ENCODE measurements at places on chromosomes 2 and 18. TPM values are rescaled to one million over a fixed set of nuclear protein-coding genes. Genes with fewer than 3 reads are reported as not detected.

DNA sequence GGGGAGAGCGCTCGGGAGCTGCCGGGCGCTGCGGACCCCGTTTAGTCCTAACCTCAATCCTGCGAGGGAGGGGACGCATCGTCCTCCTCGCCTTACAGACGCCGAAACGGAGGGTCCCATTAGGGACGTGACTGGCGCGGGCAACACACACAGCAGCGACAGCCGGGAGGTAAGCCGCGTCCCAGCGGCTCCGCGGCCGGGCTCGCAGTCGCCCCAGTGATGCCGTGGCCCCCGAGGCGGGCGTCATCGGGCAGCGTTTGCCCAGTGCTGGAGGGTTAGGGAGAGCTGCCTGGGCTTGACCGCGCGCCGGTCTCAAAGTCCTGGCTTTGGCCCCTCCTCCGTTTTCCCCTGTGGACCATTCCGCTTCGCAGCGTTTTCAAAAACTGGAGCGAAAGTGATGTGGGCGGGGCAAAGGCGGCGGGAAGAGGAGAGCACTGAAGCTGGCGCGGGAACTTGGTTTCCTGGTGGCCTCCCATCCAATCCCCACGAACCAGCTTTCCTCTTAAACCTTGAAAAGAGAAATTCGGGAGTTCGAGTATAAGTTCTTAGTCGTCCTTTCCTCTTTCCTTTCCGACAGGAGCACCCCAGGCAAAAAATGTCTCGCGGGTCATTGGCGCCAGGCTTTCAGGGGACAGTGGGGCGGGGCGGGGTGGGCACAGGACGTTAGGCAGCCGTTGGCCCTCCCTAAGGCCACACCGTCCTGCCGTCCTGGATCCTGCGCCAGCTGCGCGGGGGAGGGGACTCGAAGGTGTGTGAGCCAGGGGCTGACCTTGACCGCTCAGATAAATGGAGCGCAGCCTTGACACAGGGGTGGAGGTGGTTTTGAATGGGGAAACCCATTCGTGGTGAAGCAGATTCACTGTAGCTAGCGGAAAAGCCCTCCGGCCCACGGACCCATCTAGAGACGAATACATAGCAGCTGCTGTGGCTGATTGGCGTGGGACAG, 821 bp downstream of the TYMS start:
- peak; percentile 91 for DNase-seq

The UGT1A6 gene
- not detected for polyA plus RNA-seq

DNA sequence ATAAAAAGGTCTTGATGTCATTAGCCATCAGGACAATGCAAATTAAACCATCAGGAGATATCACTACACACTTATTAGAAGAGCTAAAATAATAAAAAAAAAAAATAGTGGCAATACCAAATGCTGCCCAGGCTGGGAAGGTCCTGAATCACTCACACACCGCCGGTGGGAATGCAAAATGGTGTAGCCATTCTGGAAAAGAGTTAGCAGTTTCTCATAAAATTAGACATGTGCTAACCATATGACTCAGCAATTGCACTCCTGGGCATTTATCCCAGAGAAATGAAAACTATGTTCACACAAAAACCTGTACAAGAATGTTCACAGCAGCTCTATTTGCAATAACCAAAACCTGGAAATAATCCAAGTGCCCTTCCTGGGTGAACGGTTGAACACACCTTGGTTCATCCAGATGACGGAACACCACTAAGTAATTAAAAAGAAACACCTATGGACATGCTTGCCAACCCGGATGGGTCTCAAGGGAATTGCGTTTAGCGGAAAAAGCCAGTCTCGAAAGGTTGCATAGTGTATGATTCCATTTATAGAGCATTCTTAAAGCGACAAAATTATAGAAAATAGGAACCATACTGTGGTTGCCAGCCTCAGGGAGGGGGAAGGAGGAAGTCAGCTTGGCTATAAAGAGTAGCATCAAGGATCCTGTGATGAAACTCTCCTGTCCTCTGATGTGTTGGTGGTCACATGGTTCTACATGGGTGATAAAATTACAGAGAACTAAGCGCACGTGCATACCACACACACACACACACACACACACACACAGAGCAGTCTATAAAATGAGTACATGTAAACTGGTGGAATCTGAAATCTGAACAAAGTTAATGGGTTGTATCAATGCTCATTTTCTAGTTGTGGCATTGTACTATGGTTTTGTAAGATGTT, 4.6 kb downstream of the MBP start:
- DNase-seq: no peak

DNA sequence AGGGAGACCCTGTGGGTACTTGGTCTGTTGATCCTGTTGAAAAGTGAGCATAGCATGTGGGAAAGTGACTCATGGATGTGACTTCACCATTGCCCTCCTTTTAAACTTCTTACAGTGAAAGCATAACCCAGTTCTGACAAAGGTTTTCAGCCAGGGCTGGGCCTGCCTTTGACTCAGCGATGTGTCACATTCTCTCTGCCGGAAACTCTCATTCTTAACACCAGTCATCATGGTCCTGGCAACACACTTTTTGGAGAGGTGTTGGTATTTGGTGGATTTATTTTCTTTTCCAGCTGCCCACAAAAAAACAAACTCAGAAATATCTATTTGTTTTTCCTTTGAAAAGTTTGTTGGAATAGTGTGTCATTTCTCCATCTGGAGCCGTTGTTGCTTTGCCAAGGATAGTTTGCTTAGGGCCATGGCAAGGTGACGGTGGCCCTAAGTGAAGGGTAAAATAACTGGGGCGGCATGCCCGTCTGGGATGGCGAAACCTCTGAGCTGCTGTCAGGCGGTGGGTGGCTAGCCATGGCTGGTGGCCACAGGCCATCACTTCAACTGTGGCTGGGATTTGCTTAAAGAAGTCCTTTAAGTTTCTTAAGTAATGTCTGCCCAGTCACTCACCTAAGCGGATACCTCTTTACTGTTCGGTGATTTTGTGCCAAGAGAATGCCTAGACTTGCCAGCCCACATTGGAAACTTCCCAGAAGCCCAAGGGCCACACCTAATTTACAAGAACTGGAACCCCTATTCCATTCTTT, 123.3 kb downstream of the LTBP1 start:
- DNase-seq: no peak

- no peak for DNase-seq
These were observed 249.1 kb upstream of the TMEFF2 start for GRCh38 chr2:192443831-192444230.

DNA sequence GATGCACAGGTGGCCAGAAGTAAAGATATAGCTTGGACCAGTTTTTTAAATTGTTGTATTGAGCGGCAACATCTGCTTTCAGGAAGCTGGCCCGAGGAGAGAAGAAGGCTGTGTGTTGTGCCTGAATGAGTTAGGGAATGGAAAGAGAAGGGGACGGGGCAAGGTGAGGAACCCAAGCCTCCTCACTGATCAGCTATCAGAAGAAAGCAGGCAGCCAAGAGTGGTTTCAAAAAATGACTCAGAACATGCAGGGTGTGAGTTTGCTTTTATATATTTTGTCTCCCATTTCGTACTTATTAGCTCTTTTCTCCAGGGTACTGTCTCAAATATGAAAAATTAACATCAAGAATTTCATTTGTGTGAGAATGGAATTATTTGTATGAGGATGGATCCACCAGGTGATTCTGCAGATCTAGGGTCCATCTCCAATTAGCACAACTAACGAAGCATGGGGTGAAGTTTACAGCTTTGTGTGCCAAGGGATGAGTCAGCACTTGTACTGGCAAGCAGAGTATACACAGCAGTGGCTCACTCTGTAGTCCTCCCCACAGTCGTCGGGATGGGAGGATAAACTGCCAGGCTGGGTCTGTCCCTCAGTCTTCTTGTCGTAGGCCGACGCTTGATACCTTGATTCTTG, 175.7 kb downstream of the PIEZO2 start:
- no peak for DNase-seq

All from brain (organoid and tissue), 16 donors.